ENCODE measurements at places on chromosomes 2 and 18. TPM values are rescaled to one million over a fixed set of nuclear protein-coding genes. Genes with fewer than 3 reads are reported as not detected.

The TMEM200C gene
- total RNA-seq = not detected

The TRIM43 gene
- 0.09 TPM for total RNA-seq

The HMSD gene
- not detected for total RNA-seq

The NEU4 gene
- 0.17 TPM for total RNA-seq

The RAB6C gene
- not detected for total RNA-seq

The TMEM150A gene
- total RNA-seq = 17.2 TPM

The PRKAG3 gene
- not detected for total RNA-seq

The STAT4 gene
- 4.5 TPM for total RNA-seq

The RAB17 gene
- total RNA-seq = 0.28 TPM

The CD207 gene
- not detected for total RNA-seq

The KCNJ13 gene
- not detected for total RNA-seq

The IL1R1 gene
- 55.7 TPM for total RNA-seq

The EFEMP1 gene
- total RNA-seq = 39.6 TPM

The ROCK1 gene
- 19.3 TPM for total RNA-seq

The TPO gene
- total RNA-seq = 0.15 TPM

The NOSTRIN gene
- 1.2 TPM for total RNA-seq

The ERFE gene
- total RNA-seq = 7.6 TPM

The UGT1A8 gene
- total RNA-seq = 0.10 TPM

The HAAO gene
- total RNA-seq = not detected

The ZCCHC2 gene
- 9.0 TPM for total RNA-seq

The REV1 gene
- 9.8 TPM for total RNA-seq

The FASTKD2 gene
- total RNA-seq = 29.0 TPM

The ACOXL gene
- not detected for total RNA-seq

The AGXT gene
- not detected for total RNA-seq

The DSG2 gene
- 59.6 TPM for total RNA-seq

The CDK15 gene
- total RNA-seq = not detected

The ABCG5 gene
- not detected for total RNA-seq

The TUBA4B gene
- total RNA-seq = 0.10 TPM

The SLC4A1AP gene
- total RNA-seq = 29.3 TPM

The FBXO48 gene
- 0.56 TPM for total RNA-seq

The ABCB11 gene
- total RNA-seq = 0.01 TPM

The C2orf66 gene
- 0.08 TPM for total RNA-seq

The TUBA3E gene
- 6.9 TPM for total RNA-seq

The EN1 gene
- 0.99 TPM for total RNA-seq

The FMNL2 gene
- total RNA-seq = 31.2 TPM

The SERPINB10 gene
- not detected for total RNA-seq
